ENCODE measurements at places on chromosomes 12 and 14. TPM values are rescaled to one million over a fixed set of nuclear protein-coding genes. Genes with fewer than 3 reads are reported as not detected.

The ZNF10 gene
- 9.8 TPM for total RNA-seq

The ACSM4 gene
- total RNA-seq = not detected

GRCh38 chr14:75492832-75493591, 29.3 kb upstream of the BATF start:
- DNase-seq = peak; percentile 28

- DNase-seq = no peak
These were observed 33.6 kb downstream of the LTBP2 start for GRCh38 chr14:74578479-74578878.

GRCh38 chr14:92673601-92674150, 74.8 kb downstream of the LGMN start:
- DNase-seq = no peak

GRCh38 chr12:93380480-93381121, 2.9 kb downstream of the NUDT4 start:
- peak; percentile 54 for DNase-seq

The GPR68 gene
- 1.4 TPM for total RNA-seq

DNA sequence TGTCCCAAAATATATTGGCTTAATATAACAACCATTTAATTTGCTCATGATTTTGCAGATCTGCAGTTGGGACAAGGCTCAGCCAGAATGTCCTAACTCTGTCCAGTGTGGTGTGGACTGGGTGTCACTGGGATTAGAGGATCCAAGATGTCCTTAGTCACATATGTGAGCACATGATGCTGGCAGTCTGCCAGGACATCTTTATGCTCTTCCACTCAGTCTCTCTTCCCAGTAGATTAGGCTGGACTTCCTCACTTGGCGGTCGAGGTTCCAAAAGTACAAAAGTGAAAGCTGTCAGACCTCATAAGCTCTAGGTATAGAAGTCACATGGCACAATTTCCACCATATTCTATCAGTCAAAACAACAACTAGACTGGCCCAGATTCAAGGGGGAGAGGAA, 167.9 kb upstream of the NTF3 start:
- no peak for DNase-seq

The RTN1 gene
- 2.7 TPM for total RNA-seq

Data from right atrium auricular region (tissue), 2 donors.